ENCODE measurements at places on chromosomes 2 and 18.

- ATAC-seq = no peak
- peak overlapping the region; percentile 17 for H3K4me3 ChIP-seq
- peak overlapping the region; percentile 97 for H3K27ac ChIP-seq
- H3K27me3 ChIP-seq = no peaks in the 10 kb centered on the region
Observed at GRCh38 chr2:37652199-37652640, 19.2 kb downstream of the CDC42EP3 start.

DNA sequence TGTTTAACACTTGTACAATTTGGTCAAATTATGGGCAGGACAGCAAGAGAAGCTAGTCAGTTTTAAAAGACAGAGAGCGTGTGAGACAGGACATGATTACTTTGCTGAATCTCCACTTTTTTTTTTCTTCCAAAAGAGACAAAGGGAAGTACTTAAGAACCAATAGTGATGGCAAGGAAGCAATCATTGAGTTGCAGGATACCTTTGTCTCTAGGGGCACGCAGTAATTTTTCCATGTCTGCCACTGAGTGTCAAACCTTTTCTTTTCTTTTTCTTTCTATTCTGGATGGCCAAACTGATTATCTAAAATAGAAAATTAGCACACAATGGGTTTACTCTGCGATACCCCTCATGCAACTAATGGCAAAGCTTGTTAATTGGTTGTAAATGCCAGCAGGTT lies 533.0 kb downstream of the PLCL1 start:
- no peaks in the 10 kb centered on the region for H3K4me1 ChIP-seq
- no peaks in the 10 kb centered on the region for H3K36me3 ChIP-seq
- no peak for ATAC-seq
- H3K27me3 ChIP-seq = no peaks in the 10 kb centered on the region

GRCh38 chr18:59540780-59541179 lies 156.4 kb downstream of the CCBE1 start:
- H3K4me1 ChIP-seq = no peaks in the 10 kb centered on the region
- H3K4me3 ChIP-seq = no peak overlapping the region
- H3K36me3 ChIP-seq = no peaks in the 10 kb centered on the region
- ATAC-seq = no peak
- peaks cover 14% of the 10 kb centered on the region for H3K27me3 ChIP-seq

GRCh38 chr2:237669283-237669627 lies 41.9 kb downstream of the LRRFIP1 start:
- peaks cover 27% of the 10 kb centered on the region for H3K27me3 ChIP-seq
- peaks cover 71% of the 10 kb centered on the region for H3K4me1 ChIP-seq
- ATAC-seq = no peak
- peak overlapping the region; percentile 16 for H3K4me3 ChIP-seq
- H3K27ac ChIP-seq = peak overlapping the region; percentile 74

DNA sequence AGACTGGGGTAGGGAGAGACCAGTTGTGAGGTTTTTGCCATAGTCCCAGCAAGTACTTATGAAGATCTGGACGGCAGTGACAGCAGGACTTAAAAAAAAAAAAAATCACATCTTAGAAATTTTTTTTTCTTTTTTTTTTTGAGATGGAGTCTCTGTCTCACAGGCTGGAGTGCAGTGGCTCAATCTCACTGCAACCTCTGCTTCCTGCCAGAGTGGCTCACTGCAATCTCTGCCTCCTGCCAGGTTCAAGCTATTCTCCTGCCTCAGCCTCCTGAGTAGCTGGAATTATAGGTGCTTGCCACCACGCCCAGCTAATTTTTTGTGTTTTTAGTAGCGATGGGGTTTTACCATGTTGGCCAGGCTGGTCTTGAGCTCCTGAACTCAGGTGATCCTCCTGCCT lies 22.4 kb upstream of the STAT4 start:
- peaks cover 13% of the 10 kb centered on the region for H3K27me3 ChIP-seq
- no peak for ATAC-seq
- peaks cover 10% of the 10 kb centered on the region for H3K4me1 ChIP-seq
- H3K27ac ChIP-seq = no peak overlapping the region
- H3K4me3 ChIP-seq = no peak overlapping the region
- H3K36me3 ChIP-seq = no peaks in the 10 kb centered on the region

GRCh38 chr2:203446071-203446481 lies 89.0 kb downstream of the RAPH1 start:
- no peaks in the 10 kb centered on the region for H3K27me3 ChIP-seq
- H3K27ac ChIP-seq = no peak overlapping the region
- no peak overlapping the region for H3K4me3 ChIP-seq
- no peaks in the 10 kb centered on the region for H3K36me3 ChIP-seq

DNA sequence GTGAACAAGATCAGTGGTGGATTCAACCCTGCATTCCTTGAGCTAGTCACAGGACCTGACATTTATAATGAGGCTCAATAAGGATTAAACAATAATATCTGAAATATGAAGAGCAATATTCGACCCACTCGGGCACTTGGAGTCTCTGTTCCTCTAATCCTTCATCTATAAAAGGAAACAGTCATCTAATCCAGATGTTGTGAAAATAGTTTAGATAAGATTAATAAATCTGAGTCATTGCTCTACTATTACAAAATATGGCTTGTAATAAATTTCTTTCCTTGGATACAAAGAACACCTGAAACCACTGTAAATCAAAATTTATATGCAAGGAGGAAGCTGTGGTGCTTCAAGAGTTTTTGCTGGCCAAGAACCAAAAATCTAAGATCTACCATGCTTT lies 846.9 kb upstream of the ACVR2A start:
- H3K27me3 ChIP-seq = no peaks in the 10 kb centered on the region
- no peak for ATAC-seq
- H3K4me1 ChIP-seq = no peaks in the 10 kb centered on the region
- H3K36me3 ChIP-seq = no peaks in the 10 kb centered on the region

- no peaks in the 10 kb centered on the region for H3K27me3 ChIP-seq
- no peaks in the 10 kb centered on the region for H3K36me3 ChIP-seq
- no peak for ATAC-seq
Observed at GRCh38 chr2:154238252-154238651, 366.5 kb downstream of the GALNT13 start.

DNA sequence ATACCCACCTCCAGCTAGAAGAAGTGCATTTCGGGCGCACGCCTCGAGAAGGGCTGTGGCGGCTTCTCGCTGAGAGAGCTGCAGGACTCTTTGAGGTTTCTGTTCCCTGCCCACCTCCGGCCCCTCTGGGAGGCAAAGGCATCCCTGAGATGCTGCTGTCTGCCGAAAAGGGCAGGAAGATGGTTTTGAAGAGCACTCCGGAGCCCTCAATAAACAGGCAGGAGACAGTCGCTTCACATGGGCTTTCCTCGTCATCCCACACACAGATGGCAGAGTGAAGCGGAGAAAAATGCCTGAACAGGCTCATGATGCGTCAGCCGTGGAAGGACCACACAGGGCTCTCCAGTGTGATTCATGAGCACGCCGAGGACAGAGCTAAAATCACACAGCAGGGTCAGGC lies 25.4 kb upstream of the GLI2 start:
- no peak overlapping the region for H3K27ac ChIP-seq
- ATAC-seq = no peak
- H3K4me1 ChIP-seq = no peaks in the 10 kb centered on the region

All from stimulated activated memory B cell treated with anti-CD40 and anti-IgM and Interleukin-4, amounts not matched to agents 10 μg/mL and 1 μg/mL and 100 μg/mL, for 72 hours (primary cell).